Fibroblast of lung (primary cell): ENCODE measurements at places on chromosomes 3 and 15. TPM values are rescaled to one million over a fixed set of nuclear protein-coding genes. Genes with fewer than 3 reads are reported as not detected.

Gene ABHD6
- total RNA-seq = 10.0 and 13.5 TPM in 2 replicates

Gene SLC28A1
- total RNA-seq = not detected in 2 replicates

Gene MKRN3
- total RNA-seq = under 0.01 and 0.77 TPM in 2 replicates

Gene GOLGA8B
- total RNA-seq = 14.7 and 19.5 TPM in 2 replicates
